IPS-NIHi11 (cell line): ENCODE measurements at places on chromosomes 1 and 21.

DNA sequence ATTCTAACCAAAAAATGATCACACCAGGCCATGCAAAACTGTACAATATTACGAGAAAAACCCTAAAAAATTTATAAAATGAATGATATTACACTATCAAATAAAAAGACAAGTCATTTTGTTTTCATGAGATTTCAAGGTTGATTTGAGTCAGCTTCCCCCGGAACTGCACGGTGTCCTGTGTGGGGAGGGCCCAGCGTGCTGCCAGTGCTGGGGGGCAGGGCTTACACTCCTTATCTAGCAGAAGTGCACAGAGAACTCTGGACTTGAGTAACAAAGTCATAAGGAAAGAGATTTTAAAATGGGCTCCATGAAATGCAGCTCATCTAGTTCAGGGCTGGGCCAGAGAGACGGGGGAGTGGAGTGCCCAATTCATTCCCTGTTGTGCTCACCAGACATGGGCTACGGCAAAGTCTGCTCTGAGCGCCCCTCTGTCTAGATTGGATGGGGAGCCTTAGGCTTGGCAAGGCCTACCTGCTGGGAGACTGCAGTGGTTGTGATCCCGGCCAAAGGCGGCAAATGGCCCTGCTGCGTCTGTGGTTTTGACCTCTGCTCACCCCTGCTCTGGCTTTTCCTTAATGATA is 50.1 kb downstream of the COQ8A start:
- DNase-seq = no peak

DNA sequence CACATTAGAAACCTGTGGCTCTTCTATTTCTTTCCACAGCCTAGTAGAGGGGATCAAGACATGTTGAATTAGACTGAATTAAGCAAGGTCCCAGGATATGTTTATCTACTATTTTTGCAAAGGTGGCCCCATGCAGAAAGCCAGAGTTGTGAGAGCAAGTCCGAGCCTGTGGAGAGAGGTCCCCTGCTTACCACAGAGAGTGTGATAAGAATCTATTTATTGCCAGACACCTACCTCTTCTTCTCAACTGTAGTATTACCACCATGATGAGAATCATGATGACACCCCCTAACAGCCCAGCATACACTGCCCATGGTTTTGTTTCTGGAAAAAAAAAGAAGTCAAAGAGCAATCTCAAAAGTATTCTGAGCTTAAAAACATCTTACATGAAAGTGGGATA is 23.0 kb downstream of the SLAMF1 start:
- no peak for DNase-seq

DNA sequence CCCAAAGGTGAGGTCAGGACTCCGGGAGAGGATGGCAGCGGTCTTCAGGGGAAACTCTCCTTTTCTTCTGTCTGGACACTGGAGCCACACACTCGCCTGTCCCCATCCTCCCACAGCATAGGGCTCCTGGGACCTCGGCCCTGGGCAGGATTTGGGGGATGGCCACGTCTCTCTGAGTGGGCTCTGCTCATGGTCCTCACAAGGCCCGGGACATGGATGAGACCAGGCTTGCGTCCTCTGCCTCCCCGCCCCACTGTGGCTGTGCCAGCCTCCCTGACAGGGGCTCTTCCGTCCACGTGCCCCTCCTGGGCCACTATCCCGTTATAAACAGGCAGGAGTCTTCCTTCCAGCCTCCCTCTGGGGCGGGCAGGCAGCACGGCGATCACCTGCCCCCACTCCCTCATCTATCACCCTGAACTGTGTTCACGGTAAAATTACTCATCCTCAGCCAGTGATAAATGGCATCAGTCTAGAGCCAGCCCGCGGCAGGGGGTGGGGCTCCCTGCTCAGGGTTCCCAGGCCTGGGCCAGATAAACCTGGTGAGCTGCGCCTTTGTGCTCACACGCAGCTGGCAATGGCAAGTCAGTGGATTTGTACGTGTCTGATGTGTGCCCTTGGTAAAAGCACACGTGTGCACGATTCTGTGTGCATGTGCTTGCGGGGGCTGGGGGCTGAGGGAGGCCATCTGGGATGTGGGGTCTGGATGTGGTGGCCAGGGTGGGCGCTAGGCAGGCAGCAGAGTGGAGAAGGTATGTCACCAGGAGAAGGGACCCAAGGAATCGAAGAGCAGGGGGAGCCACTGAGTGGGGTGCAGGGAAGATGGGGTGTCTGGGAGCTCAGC is 12.6 kb upstream of the SAMD11 start:
- DNase-seq = no peak

- DNase-seq = no peak
Observed at GRCh38 chr1:15029786-15030185, 123.8 kb upstream of the TMEM51 start.

- DNase-seq = no peak
Observed at GRCh38 chr21:17578876-17579275, 33.8 kb downstream of the BTG3 start.

- DNase-seq = no peak
Observed at GRCh38 chr1:231632119-231632518, 5.5 kb downstream of the DISC1 start.

GRCh38 chr1:187262731-187263130 is 434.0 kb downstream of the PLA2G4A start:
- DNase-seq = no peak

DNA sequence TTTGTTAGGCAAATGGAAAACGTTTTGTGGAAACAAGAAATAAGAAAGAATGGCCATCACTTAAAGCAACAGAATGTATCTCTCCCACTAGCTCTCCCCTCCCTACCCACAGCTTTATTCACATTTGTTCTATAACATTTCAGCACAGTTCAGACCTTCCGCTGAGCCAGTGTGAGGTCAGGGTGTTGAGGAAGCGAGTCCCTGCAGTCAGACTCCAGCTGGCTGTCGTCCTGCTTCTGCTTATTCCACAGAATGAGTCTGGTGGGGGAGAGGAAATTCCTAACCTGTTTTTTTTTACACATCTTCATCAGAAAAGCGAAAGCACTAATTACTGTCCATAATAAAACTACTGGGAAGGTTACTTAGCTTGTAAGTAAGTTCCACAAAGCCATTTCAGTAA is 39.0 kb downstream of the MRPL39 start:
- no peak for DNase-seq
